Nasal cavity respiratory epithelium epithelial cell of viscerocranial mucosa (primary cell): ENCODE measurements at places on chromosomes 3 and 15. TPM values are rescaled to one million over a fixed set of nuclear protein-coding genes. Genes with fewer than 3 reads are reported as not detected.

Gene PIGZ
- 0.34 and 1.3 TPM in 2 replicates for total RNA-seq

Gene CLDN18
- total RNA-seq: not detected in 2 replicates

Gene SLC38A3
- total RNA-seq: not detected in 2 replicates

Gene ERICH6
- not detected in 2 replicates for total RNA-seq

Gene TYRO3
- 4.1 and 9.3 TPM in 2 replicates for total RNA-seq

Gene ZBTB47
- 8.2 and 20.6 TPM in 2 replicates for total RNA-seq

Gene WDR93
- 0.07 TPM in 1 of 2 replicates, not detected in the other for total RNA-seq

Gene FHIT
- total RNA-seq: 3.8 and 11.9 TPM in 2 replicates

Gene SCN11A
- total RNA-seq: under 0.01 TPM in 2 replicates

Gene CYP8B1
- not detected in 2 replicates for total RNA-seq

Gene CAPN3
- total RNA-seq: 0.68 and 4.6 TPM in 2 replicates

Gene CCR4
- not detected in 2 replicates for total RNA-seq

Gene ARNT2
- under 0.01 and 0.50 TPM in 2 replicates for total RNA-seq

Gene PCOLCE2
- 2.4 and 6.3 TPM in 2 replicates for total RNA-seq

Gene TMEM266
- 0.34 and 2.2 TPM in 2 replicates for total RNA-seq

Gene MESP2
- 0.21 and 0.34 TPM in 2 replicates for total RNA-seq

Gene INSYN1
- 1.5 and 1.7 TPM in 2 replicates for total RNA-seq

Gene IL5RA
- not detected in 2 replicates for total RNA-seq

Gene BFSP2
- total RNA-seq: not detected in 2 replicates

Gene MCTP2
- total RNA-seq: 20.5 and 28.4 TPM in 2 replicates

Gene C3orf62
- total RNA-seq: 1.7 and 4.8 TPM in 2 replicates

Gene PFKFB4
- total RNA-seq: 4.4 and 15.7 TPM in 2 replicates

Gene SLC28A2
- total RNA-seq: not detected in 2 replicates

Gene TMEM44
- 8.2 and 13.6 TPM in 2 replicates for total RNA-seq

Gene GLT8D1
- total RNA-seq: 60.1 and 73.4 TPM in 2 replicates

Gene EPHB1
- under 0.01 and 0.07 TPM in 2 replicates for total RNA-seq

Gene LRRC57
- 25.6 and 30.2 TPM in 2 replicates for total RNA-seq

Gene OR4F15
- not detected in 2 replicates for total RNA-seq

Gene CNBP
- 379 and 442 TPM in 2 replicates for total RNA-seq

Gene PLXNA1
- 42.7 and 139 TPM in 2 replicates for total RNA-seq

Gene CCDC14
- total RNA-seq: 19.5 and 37.6 TPM in 2 replicates

Gene IQCF5
- total RNA-seq: not detected in 2 replicates

Gene PODXL2
- total RNA-seq: 3.4 and 11.7 TPM in 2 replicates

Gene GOLGA8G
- 0.07 TPM in 1 of 2 replicates, not detected in the other for total RNA-seq

Gene HHLA2
- not detected in 2 replicates for total RNA-seq

Gene INKA1
- total RNA-seq: 8.8 and 15.7 TPM in 2 replicates

Gene ACKR2
- total RNA-seq: 0.68 and 1.6 TPM in 2 replicates

Gene SI
- not detected in 2 replicates for total RNA-seq

Gene DAZL
- total RNA-seq: not detected in 2 replicates

Gene CORO2B
- under 0.01 and 0.14 TPM in 2 replicates for total RNA-seq

Gene CMTM7
- total RNA-seq: 5.1 and 7.5 TPM in 2 replicates

Gene NRG4
- total RNA-seq: 0.85 TPM in 1 of 2 replicates, not detected in the other

Gene CELSR3
- total RNA-seq: 1.8 and 2.1 TPM in 2 replicates

Gene GUCA1C
- not detected in 2 replicates for total RNA-seq

Gene CADPS
- 0.14 TPM in 1 of 2 replicates, not detected in the other for total RNA-seq

Gene BTLA
- under 0.01 and 0.07 TPM in 2 replicates for total RNA-seq

Gene GAP43
- not detected in 2 replicates for total RNA-seq

Gene ARPIN
- total RNA-seq: 5.1 and 18.2 TPM in 2 replicates

Gene GHSR
- total RNA-seq: not detected in 2 replicates

Gene ZNF80
- not detected in 2 replicates for total RNA-seq

Gene ATR
- 30.1 and 40.7 TPM in 2 replicates for total RNA-seq

Gene ECE2
- not detected in 2 replicates for total RNA-seq

Gene CIB2
- total RNA-seq: 1.4 and 5.6 TPM in 2 replicates
